H9 (cell line): ENCODE measurements at places on chromosomes 3 and 15.

DNA sequence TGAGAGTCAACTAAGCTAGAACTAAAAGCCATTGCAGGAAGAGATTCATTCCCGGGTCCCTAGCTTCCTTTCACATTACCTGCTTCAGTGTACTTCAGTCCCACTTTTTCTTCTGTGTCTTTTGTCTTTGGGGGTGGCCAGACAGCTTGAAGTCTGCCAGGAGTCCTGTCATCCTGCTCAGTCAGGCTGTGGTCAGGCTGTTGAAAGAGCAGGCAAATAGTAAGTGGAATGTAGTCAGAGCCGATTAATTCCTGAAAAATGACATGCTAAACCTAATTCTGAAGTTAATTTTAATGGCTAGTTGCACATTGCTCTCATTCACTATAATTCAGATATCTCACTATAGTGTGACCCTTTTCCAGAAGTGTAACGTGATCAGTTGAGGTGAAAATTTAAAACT, 129.6 kb downstream of the FMN1 start:
- no peak overlapping the region for H3K4me3 ChIP-seq
- DNase-seq = no peak
- H3K27me3 ChIP-seq = no peaks in the 10 kb centered on the region
- no peaks in the 10 kb centered on the region; the same call in 1 of the 2 replicates for H3K36me3 ChIP-seq

GRCh38 chr3:20054549-20054987, 14.3 kb downstream of the KAT2B start:
- H3K27ac ChIP-seq = no peak overlapping the region
- DNase-seq = no peak
- no peak overlapping the region for H3K4me3 ChIP-seq
- no peaks in the 10 kb centered on the region for H3K27me3 ChIP-seq
- H3K4me1 ChIP-seq = no peaks in the 10 kb centered on the region; the same call in 1 of the 2 replicates

GRCh38 chr15:93829115-93829870, 402.1 kb upstream of the MCTP2 start:
- no peak for DNase-seq
- no peaks in the 10 kb centered on the region for H3K27me3 ChIP-seq
- peaks cover 3% of the 10 kb centered on the region; the same call in 1 of the 2 replicates for H3K4me1 ChIP-seq
- no peak overlapping the region for H3K4me3 ChIP-seq
- H3K36me3 ChIP-seq = no peaks in the 10 kb centered on the region

DNA sequence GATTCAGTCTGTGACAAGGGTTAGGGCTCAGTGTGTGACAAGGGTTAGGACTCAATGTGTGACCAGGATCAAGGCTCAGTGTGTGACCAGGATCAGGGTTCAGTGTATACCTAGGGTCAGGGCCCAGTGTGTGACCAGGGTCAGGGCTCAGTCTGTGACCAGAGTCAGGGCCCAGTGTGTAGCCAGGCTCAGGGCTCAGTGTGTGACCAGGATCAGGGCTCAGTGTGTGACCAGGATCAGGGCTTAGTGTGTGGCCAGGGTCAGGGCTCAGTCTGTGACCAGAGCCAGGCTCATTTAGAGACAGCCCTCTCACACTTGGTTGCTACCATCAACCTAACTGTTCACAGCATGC, 24.2 kb downstream of the LOXL1 start:
- no peak overlapping the region for H3K27ac ChIP-seq
- DNase-seq = no peak
- no peaks in the 10 kb centered on the region for H3K4me1 ChIP-seq
- H3K4me3 ChIP-seq = no peak overlapping the region
- H3K36me3 ChIP-seq = no peaks in the 10 kb centered on the region

DNA sequence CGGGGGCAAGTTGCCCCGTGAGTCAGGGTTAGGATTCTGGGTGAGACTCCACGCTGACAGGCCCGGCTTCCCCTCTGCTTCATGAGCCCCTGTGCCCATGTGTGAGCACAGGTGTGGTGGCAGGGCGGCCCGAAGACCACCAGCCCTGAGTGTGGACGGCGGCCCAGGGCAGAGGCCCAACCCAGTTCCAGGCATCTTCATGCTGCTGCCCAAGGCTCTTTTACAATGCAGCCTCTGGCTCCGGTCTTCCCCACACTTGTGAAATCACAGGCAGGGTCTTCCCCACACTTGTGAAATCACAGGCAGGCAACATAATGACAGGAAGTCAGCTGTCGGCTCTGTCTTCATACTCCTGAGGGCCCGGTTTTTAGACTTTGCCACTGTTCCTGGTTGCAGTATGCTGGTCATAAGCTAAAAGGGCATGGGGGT, 78.8 kb downstream of the AAGAB start:
- no peak for DNase-seq
- H3K4me3 ChIP-seq = no peak overlapping the region
- no peak overlapping the region for H3K27ac ChIP-seq
- peaks cover 4% of the 10 kb centered on the region for H3K36me3 ChIP-seq

DNA sequence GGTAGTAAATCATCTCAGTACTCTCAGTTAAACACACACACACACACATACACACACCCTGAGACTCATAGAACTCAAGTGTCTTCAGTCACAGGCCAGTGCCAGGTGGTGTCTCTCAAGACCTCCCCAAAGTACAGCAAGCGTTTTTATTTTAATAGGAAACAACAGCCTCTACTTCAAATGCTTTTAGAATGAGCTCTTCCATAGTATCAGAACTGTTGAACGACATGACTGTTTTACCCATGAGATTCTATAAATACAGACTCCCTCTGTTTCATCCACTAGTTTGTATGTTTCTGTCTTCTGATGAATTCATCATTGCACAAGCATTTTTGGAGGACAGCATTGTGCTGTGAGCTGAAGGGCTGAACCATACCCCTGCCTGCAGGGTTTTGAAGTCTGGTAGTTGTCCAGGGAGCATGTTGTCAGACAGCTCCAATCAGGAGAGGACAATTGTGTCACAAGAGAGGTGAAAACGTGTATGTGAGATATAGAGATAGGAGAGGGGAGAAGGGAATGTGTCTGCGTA, 201.0 kb upstream of the BCL6 start:
- H3K36me3 ChIP-seq = no peaks in the 10 kb centered on the region
- no peaks in the 10 kb centered on the region for H3K27me3 ChIP-seq
- no peak for DNase-seq
- peaks cover 2% of the 10 kb centered on the region; the same call in 1 of the 2 replicates for H3K4me1 ChIP-seq
- no peak overlapping the region for H3K4me3 ChIP-seq
- H3K27ac ChIP-seq = no peak overlapping the region

DNA sequence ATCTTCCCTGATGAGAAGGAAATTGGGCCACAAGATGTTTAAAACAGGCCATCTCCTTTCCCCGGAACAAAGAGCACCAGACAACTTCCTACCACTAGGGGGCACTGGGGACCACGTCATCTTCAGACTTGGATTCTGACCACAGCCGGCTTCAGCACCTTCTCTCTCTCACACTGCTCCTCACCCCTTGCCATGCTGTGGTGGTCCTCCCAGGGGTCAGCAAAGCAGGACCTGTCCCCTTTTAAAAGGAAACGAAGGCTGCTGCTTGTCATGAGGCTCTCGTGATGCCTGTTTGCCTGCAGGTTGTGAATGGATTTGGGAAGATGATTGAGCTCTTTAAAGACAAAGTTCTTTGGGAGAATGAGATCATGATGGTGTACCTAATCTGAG, 16.2 kb downstream of the RFT1 start:
- no peak overlapping the region for H3K4me3 ChIP-seq
- H3K36me3 ChIP-seq = peaks cover 20% of the 10 kb centered on the region
- no peaks in the 10 kb centered on the region for H3K4me1 ChIP-seq
- no peak overlapping the region for H3K27ac ChIP-seq
